ENCODE measurements at places on chromosomes 12 and 14. TPM values are rescaled to one million over a fixed set of nuclear protein-coding genes. Genes with fewer than 3 reads are reported as not detected.
A peak's percentile ranks its signal among the peaks of the same experiment; 100 is the strongest.

DNA sequence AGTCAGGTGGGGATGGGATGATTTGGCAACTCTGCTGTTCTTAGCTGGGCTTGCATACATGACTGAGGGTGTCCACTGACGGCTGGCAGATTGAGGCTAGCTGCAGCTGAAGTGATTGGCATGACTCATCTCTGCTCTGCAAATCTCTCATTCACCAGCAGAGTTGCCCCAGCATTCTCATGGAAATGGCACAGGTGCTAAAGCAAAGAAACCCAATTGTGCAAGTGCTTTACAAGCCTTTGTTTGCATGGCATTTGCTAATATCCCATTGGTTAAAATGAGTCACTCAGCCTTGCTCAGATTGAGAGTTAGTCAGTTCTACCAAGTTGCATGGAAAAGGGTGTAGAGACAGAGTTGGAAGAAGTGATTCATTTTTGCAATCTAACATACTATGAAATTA lies 389.7 kb upstream of the FAR2 start:
- no peak for DNase-seq
- H3K36me3 ChIP-seq: no peaks in the 10 kb centered on the region
- H3K4me1 ChIP-seq: no peaks in the 10 kb centered on the region
- H3K27ac ChIP-seq: no peak overlapping the region
- H3K4me3 ChIP-seq: no peak overlapping the region
- peaks cover 4% of the 10 kb centered on the region for H3K27me3 ChIP-seq

GRCh38 chr14:80762641-80763228 lies 178.8 kb downstream of the CEP128 start:
- H3K36me3 ChIP-seq: peaks cover 2% of the 10 kb centered on the region
- H3K27me3 ChIP-seq: no peaks in the 10 kb centered on the region
- no peak overlapping the region for H3K27ac ChIP-seq
- no peak overlapping the region for H3K4me3 ChIP-seq
- no peak for DNase-seq

DNA sequence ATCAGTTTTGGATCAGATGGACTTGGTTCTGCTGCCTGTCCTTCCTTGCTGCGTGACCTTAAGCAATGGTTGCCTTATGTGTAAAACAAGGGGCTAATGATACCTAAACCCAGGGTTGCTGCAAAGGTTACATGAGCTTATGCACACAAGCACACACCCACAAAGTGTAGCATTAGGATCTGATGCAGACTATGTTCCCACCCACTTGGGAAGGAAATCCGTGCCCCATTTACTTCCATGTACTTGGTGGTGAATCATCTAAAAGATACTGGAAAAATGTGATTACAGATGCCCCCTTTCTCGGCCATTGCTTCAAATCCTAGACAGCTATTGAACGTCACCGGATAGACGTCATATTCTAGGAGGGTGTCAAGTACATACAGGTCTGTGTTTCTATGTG lies 87.1 kb downstream of the PRKCH start:
- H3K4me3 ChIP-seq: no peak overlapping the region
- peaks cover 56% of the 10 kb centered on the region for H3K4me1 ChIP-seq
- no peaks in the 10 kb centered on the region for H3K27me3 ChIP-seq

DNA sequence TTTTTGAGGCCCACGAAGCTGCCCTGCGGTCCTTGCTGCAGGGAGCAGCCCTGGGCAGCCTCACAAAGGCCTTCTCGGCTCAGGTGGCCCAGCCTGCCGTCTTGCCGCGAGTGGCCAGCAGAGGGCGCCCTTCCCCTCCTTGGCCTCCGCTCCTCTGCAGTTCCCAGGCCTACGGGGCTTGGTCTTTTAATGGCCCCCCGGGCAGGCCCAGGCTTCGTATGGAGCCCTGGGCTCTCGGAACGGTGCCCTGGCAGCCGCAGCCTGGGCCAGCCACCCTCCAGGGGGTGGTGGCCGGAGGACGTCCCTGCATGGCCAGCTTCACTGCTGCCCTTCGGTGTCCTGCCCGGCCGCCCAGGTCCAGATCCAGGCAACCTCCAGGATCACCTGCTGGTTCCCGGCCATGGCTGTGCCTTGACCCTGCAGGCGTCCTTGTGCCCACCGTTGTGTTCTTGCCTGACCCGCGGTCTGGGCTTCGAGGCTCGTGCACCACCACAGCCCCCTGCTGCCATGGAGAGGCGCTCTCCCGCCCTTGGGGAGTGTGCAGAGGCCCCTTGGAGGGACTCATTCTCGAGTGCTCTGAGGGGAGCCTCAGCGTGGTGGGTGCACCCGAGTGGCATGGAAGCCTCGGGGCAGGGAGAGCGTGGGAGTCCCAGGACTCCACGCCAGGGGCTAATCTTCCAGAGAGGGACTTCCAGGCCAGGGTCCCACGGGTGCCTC lies 9.4 kb downstream of the ASPG start:
- peaks cover 3% of the 10 kb centered on the region for H3K27me3 ChIP-seq
- H3K36me3 ChIP-seq: no peaks in the 10 kb centered on the region
- H3K4me3 ChIP-seq: no peak overlapping the region
- DNase-seq: peak; percentile 83
- H3K4me1 ChIP-seq: peaks cover 4% of the 10 kb centered on the region

The IFNG-AS1 gene
- 1.2 TPM for total RNA-seq

The DLGAP5 gene
- total RNA-seq: 120 TPM

The AKAP6 gene
- total RNA-seq: 2.0 TPM
